ENCODE measurements at places on chromosomes 7 and 10. TPM values are rescaled to one million over a fixed set of nuclear protein-coding genes. Genes with fewer than 3 reads are reported as not detected.

CDH23 gene
- total RNA-seq: 0.14 TPM

CALHM3 gene
- not detected for total RNA-seq

VWDE gene
- 3.1 TPM for total RNA-seq

OR2A5 gene
- not detected for total RNA-seq

ARMH3 gene
- total RNA-seq: 17.8 TPM

Data from nasal cavity respiratory epithelium epithelial cell of viscerocranial mucosa (primary cell).